AG04449 (cell line): ENCODE measurements at places on chromosomes 7 and 10.

DNA sequence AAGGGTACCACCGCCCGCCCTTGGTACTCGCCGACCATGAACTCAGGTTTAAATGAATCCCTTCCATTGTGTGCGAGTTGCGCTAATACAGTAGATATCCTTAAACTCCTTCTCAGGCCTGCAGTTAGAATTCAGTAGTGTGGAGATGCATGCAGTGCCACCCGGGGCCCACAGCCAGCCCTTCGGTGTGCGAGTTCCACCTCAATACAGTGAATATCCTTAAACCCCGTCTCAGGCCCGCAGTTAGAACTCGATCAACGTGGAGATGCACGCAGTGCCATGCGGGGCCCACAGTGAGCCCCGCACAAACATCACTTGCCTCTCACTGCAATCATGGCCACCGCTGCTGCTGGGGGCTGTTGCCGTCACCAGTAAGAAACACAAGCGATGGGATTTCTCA lies 261.9 kb downstream of the MAD1L1 start:
- DNase-seq: no peak

- no peak for DNase-seq
Observed at GRCh38 chr10:100879741-100880360, 32.9 kb upstream of the SLF2 start.

- DNase-seq: no peak
Observed at GRCh38 chr7:7959979-7960670, 8.5 kb upstream of the GLCCI1 start.

- no peak for DNase-seq
Observed at GRCh38 chr10:17616403-17617030, 657 bp downstream of the HACD1 start.

- DNase-seq: no peak
Observed at GRCh38 chr7:112790586-112791003, 402 bp upstream of the TMEM168 start.

- DNase-seq: no peak
Observed at GRCh38 chr7:71290452-71290851, 158.5 kb downstream of the GALNT17 start.

- DNase-seq: no peak
Observed at GRCh38 chr7:128389618-128390329, 20.0 kb downstream of the IMPDH1 start.

DNA sequence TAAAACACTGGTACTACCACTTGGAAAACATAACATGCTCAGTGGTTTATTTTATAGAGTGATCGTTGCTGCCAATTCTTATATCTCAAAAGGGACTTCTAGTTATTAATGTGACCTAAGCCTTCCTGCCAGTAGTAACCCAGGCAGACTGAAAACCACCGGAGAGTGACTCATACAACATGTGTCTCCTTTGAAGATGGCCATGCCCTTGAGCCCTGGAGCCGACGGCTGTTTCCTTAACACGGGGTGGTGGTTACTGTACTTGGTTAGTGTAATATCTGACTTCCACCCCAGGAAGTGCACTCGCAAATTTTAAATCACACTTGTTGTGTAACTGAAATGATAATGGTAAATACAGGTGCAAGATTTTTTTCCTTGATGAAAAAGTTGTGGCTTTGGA lies 30.5 kb downstream of the JAKMIP3 start:
- no peak for DNase-seq

- no peak for DNase-seq
Observed at GRCh38 chr10:88870089-88870488, 10.0 kb upstream of the STAMBPL1 start.

DNA sequence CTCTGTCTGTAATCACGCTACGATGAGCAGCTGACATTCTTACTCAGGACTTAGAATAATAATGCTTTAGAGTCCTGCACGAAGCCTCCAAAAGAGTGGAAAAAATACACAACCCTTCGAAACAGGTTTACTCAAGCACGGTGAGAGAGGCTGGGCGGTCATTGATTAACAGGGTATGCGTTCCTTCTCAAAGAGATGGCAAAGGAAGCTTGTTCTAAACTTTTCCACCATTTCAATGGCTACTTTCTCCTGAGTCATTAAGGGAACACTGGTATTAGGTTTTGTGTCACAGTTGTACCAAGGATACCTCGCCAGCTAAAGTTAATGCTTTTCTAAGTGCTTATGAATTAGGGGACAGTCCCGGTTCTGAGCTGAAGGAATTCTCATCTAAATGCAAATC lies 141.9 kb upstream of the RHEB start:
- no peak for DNase-seq

DNA sequence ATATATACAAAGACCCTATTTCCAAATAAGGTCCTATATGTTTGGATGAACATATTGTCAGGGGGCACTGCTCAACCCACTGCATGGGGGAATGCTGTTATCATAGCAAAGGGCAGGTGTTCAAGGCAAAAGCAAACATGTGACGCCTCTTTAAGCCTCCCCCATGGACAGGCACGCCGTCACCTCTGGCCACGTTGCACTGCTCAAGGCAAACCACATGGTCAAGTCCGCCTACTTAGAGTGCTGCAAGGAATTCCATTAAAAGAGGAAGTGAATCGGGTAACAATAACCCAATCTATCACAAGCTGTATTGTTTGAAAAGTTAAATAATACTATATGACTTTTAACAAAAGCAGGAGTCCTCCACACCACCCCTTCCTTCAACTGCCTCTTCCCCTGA lies 8.8 kb upstream of the CALD1 start:
- DNase-seq: no peak

- DNase-seq: no peak
Observed at GRCh38 chr10:77516575-77516974, 121.0 kb downstream of the KCNMA1 start.

GRCh38 chr10:120514035-120514620 lies 57.1 kb downstream of the PLPP4 start:
- DNase-seq: no peak

GRCh38 chr10:98349508-98349922 lies 65.5 kb downstream of the PYROXD2 start:
- DNase-seq: peak; percentile 100

- DNase-seq: no peak
Observed at GRCh38 chr7:96067321-96067720, 254.6 kb downstream of the SLC25A13 start.

- no peak for DNase-seq
Observed at GRCh38 chr10:121076776-121077715, 225.9 kb downstream of the WDR11 start.

DNA sequence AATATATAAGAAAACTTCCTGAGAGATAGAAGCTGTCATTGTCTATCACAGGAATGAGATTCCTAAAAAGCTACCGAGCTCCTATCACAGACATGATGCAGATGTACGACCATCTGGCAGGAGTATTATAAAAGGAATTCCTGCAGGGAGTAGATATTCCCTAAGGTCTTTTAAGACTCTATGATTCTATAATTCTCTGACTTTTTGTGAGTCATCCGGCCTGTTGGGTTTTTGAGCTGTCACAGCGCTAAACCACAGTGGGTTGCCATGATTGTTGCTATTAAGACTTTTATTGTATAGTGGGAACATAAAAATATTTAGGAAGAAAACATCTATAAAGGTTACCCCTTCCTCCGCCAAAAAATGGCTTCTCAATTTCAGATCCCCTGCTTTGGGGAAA lies 223.4 kb downstream of the BMPER start:
- DNase-seq: peak; percentile 42

- DNase-seq: no peak
Observed at GRCh38 chr10:112932658-112933057, 17.4 kb upstream of the TCF7L2 start.

GRCh38 chr7:2478399-2478785 lies 2.2 kb upstream of the GRIFIN start:
- no peak for DNase-seq

GRCh38 chr7:158740657-158741293 lies 36.2 kb upstream of the NCAPG2 start:
- peak; percentile 51 for DNase-seq

DNA sequence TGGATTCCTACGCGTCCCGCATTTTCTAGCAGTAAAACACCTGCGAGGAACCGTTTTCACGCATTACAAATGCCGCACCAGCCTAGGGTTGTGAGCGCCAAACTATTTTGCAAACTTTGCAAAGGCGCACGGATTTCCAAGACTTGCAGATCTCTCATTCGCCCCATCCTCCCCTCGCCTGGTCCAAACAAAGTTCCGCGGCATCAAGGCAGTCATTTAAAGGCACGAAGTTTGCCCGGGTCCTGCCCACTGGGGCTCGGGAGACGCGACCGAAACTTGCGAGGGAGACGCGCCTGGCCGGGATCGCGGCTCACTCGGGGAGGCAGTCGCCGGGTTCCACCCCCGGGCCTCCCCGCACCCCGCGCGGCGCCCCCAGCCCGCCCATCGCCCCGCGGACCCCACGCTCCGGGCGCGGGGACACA lies 613 bp downstream of the USP6NL start:
- DNase-seq: no peak

- DNase-seq: no peak
Observed at GRCh38 chr7:142066536-142066935, 45.0 kb upstream of the MGAM2 start.

- no peak for DNase-seq
Observed at GRCh38 chr7:155467846-155468784, 10.2 kb downstream of the EN2 start.

DNA sequence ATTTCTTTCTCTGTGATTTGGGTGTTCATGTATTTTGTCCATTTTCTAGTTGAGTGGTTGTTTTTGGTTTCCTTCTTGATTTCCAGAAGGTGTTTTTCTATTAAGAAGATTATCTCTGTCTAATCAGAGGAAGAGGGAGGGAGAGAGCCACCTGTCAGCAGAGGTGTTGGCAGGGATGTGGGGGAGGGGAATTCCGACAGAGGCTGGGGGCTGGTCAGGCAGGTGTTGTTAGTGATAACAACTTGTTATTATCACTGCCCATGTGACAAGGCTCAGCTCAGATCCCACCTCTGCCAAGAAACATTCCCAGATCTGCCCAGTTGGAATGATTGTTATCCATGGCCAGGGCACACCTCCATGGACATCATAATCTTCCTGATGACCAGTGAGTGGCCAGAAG lies 293.4 kb downstream of the GFRA1 start:
- DNase-seq: no peak

DNA sequence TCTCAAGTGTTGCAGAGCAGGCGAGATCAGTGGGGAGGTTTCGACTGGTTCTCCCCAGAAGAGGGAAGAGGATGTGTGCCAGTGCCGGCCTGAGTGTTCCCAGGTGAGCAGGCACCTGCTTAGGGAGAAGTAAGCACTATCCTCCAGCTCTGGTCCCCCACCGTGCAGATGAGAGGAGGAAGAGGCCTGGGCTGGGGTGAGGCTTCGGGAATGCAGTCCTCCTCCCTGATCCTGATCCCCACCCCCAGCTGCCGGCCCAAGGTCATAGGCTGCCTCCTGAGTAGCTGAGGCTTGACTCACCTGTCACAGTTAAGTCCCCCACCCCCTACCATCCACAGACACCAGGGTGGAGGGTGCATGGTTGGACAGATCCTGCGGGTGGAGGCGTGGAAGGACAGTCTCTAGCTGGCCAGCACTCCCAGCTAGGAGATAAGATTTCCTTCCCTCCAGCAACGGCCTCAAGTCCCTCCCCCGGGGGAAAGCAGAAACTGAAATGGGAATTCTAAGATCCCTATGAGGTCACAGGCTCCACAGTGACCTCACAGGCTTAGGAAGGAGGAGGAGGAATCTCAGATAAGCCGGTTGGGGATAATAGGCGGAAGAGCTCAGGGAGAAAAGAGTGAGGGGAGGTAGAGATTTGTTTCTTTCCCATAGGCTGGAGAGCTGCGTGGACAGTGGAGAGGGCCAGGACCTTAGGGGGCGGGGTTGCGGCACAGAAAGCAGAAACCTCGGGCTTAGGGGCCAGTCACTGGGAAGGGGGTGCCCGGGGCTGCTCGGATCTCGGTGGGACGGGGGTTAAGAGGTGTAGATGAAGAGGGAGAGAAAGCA lies 1.0 kb downstream of the LRCH4 start:
- no peak for DNase-seq

DNA sequence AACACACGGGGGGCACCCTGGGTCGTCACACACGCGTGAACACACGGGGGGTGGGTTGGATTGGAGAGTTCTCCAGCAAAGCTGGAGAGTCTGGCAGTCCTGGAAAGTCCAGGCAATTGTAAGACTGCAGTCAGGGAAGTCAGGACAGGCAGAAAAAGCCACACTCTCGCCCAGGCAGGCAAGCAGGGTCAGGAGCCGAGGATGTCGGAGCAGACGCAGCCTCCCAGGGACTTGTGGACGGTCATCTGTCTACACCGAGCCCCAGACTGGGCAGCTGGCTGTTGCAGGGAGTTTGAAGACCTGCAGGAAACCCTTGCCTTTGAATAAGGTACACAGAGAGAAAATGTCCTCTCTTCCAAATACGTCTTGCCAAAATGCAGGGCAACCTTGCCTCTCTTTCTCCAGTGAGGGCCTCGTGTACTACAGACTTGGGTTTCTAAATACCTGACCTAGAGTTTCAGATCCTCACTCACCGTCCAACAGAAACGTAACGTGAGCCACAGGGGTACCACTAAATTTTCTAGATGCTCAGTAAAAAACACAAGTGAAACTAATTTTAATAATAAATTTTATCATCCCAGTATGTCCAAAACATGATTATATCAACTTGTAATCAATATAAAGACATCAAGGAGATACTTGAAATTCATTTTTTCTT lies 176.7 kb downstream of the ADARB2 start:
- no peak for DNase-seq

DNA sequence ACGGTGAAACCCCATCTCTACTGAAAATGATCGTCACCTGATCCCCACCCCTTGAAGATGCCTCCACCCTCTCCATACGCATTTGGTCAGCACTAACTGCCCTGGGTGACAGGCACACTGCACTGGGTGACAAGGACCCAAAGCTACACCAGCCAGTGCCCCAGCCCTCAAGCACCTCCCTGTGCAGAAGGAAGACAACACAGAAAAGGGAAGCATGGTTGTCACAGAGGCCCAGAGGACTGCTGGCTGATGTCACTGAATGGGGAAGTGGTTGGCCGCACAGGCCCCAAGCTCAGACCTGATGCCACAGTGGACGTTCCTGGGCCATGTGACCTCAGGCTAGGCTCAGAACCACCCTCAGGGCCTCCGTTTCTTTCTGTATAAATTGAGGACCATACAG lies 4.2 kb upstream of the PILRA start:
- no peak for DNase-seq

- DNase-seq: no peak
Observed at GRCh38 chr7:25619963-25620799, 391.9 kb upstream of the NPVF start.

- no peak for DNase-seq
Observed at GRCh38 chr7:32937344-32938174, 19.7 kb upstream of the FKBP9 start.

DNA sequence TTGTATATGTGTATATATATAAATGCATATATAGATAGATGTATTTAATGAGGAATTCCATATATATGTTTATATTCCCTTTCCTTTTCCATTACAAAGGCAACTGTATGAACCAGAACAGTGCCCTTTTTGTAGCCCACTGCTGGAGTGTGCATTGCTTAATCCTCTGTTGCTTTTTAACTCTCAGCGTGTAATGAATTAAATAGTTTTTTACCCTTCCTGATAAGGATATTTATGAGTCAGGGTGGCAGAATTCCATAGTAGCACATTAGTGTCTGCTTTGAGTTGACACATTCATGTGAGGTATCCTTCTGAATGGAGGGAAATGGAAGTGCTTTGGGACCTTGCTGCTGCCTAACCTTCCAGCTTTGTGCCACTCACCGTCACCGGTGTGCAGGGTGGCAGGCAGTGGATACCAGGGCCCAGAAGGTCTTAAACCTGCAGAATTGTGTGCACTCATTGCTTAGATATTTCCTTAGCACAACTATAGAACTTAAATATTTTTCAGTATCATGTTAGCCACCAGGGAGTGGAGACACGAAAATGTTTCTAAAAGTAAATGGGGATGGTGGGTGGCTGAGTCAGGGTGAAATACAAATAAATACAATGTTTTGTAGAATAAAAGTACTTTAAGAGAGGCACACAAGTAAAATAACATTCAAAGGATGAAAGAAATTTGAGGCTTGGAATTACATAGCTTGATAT lies 117.9 kb downstream of the SND1 start:
- no peak for DNase-seq
